ENCODE measurements at places on chromosomes 5 and 9. TPM values are rescaled to one million over a fixed set of nuclear protein-coding genes. Genes with fewer than 3 reads are reported as not detected.

Gene GAS1
- 0.21 TPM for total RNA-seq

DNA sequence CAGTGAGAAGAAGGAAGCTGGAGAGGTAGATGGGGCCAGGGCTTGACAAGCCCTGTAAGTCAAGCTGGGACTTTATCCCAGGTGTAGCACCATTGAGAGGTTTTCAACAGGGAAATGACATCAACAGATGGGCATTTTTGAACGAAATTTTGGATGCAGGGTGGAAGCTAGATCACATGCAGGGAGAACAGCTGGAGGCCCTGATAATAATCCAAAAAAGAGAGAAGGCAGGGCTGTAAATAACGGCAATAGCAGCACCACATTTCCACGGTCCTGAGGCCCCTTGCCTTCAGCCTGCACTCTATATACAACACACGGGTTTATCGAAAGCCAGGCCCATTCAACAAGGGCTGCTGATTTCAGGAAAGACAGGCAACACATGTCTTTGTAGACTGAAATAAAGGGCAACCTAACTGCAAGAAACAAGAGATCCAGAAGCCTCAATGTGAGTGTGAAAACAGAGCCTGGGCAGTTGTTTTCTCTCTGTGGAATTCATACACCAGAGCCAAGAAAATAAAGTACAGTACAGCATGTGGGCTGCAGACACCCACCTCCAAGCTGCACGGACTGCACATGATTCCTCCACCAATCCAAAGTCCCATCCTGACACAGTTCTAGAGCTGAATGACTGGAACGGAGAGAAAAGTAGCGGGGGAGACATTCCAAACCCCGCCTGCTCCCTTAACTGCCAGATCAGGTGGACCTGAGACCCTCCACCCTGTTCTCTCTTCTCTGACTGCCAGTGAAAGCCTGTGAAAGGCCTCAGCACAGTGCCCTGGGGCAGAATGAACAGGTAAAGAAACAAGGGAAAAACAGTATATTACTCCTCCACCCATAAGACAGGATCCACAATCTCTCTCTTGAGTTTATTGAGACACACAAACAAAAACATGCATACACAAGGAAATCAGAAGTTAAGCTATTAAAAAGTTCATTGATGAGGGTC lies 36.3 kb downstream of the KLHL3 start:
- no peak for DNase-seq

DNA sequence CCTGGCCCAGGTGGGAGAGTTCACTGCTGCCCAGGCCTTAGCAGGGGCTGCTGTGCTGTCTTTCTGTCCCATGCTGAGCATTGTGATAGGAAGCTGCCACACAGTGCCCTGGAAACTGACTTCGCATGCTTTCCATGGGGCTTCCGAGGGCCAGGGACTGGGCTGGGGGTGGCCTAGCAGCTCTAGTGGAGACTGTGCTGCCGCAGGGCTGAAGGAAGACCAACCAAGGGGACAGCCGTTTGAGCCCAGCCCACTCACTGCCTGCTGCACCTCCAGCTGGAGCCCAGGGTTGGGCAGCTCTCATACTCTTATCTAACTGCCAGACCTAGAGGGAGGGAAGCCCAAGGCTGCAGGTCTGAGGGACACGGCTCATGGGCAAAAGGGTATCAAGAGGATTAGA lies 79.2 kb downstream of the RGS3 start:
- no peak for DNase-seq

DNA sequence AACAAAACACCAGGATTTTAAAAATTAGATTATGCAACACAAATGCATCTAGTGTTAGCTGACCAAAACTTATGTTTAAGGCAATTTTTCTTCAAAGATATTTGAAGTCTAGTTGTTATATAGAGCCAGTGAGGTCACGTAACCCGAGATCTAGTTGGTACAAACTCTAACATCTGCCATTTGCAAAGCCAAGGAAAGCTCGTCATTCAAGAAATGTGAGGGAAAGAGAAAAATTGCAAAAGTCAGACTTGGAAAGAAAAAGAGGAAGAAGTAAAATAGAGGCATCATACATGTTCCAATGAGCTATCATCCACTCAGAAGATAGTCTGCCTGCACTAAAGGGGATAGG lies 293.4 kb upstream of the PUM3 start:
- DNase-seq = no peak

- DNase-seq = no peak
Measured at GRCh38 chr9:128323212-128323730, 632 bp downstream of the COQ4 start.
